ENCODE measurements at places on chromosomes 2 and 18.

DNA sequence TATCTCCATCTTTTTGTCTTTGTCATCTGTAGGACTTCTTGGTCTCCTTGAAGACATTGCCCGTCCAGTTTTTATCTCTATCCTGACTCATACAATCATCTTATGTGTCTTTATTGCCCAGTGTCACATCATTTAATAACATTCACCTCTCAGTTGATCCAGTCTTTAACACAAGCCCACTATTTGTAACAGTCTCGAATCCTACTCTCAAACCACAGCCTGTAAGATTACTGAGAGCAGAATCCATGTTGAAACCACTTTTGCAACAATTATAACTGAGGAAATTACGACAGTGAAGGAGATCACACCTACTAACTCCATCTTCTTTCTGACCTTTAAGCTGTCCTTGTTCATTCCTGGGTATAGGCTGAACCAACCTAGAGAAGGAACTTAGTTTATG lies 1206.0 kb upstream of the ZEB2 start:
- DNase-seq, result no peak

GRCh38 chr2:230734247-230735175 lies 21.9 kb downstream of the CAB39 start:
- no peak for DNase-seq

DNA sequence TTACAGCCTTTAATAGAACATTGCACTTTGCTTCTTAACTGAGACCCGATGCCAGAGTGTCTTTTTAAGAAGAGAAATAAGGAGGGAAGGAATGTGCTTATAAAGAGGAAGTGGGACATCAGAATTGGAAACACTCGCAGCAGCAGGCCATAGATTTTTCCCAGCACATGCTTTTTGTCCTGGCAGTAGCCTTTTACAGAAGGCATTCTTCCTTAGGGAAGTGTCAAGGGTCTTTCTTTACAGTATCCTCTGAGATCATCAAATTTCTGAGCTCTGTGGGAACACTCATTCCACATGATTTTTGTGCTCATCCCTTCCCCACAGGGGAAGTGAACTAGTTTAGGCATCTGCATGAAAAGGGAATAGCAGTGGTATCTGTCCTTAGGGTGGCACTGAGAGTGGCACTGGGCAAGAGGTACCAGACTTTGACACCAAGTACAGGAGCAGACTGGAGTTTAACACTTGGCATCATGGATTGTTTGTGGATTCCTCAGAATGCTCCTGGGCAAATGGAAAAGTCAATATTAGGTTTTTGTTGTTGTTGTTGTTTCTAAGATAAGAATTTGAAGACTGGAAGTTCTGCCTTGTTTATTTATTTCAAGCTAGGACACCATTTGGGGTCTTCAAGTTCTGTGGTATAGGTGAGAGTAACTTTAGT lies 4.1 kb downstream of the MYO1B start:
- DNase-seq, result no peak

DNA sequence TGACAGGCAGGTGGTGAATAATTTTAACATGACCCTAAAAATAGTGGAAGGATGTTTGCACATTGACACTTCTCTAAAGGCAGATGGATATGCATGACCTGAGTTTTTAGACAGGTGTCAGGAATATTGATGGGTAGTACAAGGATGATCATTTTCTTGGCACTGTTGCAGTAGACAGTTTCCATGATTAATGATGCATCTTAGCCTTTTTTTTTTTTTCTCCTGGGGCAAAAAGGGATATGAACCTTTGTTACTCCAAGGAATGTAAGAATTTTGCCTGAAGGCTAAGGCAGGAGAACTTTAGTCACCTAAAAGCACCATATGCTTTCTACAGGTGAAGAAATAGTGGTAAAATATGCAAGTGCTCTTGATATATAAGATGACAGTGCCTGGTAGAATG lies 136.3 kb upstream of the CAVIN2 start:
- DNase-seq, result no peak

DNA sequence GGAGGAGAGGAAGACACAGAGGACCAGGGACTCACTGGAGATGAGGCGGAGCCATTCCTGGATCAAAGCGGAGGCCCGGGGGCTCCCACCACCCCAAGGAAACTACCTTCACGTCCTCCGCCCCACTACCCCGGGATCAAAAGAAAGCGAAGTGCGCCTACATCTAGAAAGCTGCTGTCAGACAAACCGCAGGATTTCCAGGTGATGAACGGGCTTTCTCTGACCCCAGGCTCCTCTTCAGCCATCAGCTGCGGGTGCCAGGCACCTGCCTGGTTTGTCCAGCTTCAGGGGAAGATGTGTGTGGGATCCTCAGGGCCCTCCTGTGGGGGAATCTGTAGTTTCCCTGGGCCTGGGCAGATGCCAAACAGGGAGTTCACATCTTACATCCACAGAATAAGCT lies 60.4 kb downstream of the DYSF start:
- DNase-seq, result no peak

GRCh38 chr18:54260396-54261072 lies 8.8 kb upstream of the POLI start:
- DNase-seq, result no peak

DNA sequence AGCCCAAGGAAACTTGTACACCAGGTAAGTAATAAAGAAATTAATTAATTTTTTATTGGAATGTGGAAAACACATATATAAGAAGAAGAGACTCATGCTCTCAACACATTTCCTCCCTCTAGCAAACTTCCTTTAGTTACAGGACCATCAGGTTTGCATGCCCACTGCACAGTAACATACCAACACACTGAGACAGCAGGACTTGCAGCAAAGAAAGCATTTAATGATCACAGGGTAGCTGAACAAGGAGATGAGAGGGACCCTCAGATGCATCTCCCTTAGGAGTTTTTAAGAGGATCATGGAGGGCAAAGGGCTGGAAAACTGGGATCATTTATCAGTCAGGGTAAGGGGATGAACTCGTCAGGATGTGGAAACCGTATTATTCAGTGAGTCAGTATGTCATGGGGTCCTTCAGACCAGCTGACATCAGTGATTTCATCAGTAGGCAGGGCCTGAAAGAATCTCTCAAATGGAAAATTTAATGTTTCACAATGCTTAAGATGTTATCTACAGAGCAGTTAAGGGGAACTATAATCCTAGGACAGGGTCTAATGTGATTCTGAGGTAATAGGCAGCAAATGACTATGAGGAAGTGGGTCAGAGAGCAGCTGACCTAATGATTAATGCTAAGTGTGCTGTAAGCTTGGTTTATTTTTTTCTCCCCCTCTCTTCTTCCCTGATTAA lies 193.8 kb upstream of the RND3 start:
- DNase-seq, result no peak

GRCh38 chr18:78126106-78126505 lies 853.5 kb upstream of the SALL3 start:
- no peak for DNase-seq

DNA sequence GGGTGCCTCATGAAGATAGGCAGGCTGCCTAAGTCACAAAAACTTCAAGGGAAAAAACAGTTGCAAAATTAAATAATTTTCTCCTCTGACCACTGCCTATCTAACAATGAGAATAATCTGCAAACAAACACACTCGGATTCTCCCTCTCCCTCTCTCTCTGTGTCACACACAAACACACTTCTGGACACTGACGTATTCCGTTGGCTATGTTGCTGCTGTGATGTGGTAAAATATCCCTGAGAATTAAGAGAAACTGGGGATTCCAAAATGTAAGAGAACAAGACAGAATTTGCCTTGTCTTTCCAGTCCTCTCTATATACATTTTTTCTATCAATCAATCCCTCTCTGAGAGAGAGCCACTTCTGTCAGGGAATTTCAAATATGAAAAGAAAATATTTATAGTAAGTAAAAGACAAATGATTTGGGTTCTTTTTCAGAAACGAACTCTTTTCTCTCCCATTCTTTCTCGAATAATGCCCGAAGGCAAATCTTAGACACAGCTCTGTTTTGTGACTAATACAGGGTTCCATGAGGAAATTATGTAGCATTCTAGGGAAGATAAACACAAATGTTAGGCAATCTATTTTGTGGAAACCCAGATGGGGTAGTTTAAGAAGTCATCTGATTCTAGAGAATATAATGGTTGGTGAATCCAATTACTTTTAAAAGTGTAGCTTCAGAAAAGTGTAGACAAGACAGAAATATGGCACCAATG lies 310.3 kb upstream of the CYP26B1 start:
- DNase-seq, result no peak

DNA sequence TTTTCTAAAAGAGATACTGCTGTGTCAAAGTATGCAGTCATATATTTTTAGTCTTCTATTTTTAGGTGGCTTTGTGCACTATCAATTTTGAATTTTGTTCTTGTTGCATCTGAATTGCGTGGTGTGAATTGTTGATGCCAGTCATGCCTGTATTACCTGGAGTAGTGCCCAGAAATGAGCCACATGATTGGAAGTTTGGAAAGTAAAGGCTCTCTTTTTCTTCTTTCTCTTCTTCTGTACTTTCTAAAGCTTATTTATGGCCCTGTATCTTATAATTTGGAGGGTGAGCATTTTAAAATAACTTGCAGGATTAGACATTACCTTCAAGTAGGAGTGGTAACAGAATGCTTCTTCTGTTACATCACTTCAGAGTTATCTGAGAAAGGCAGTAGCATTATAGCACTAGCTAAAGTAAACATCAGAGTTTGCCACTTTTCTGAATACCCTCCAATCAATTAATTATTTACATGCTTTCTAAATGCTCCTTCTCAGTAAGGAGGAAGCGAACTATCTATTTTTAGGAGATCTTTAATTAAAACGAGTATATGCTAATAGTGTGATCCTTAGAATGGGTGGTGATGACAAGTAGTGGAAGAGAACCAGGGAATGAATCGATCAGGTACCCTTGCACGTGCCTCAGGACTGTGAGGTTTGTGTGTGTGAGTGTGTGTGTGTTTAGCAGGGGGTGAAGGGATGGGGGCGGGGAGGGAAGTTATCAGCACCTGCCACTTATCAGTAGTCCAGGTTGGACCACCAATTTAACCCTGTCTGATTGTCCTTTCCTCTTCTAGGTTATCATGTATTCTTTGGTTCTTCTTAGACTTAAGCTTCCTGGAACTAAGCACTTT lies 112.5 kb downstream of the MAP3K20 start:
- DNase-seq, result no peak

DNA sequence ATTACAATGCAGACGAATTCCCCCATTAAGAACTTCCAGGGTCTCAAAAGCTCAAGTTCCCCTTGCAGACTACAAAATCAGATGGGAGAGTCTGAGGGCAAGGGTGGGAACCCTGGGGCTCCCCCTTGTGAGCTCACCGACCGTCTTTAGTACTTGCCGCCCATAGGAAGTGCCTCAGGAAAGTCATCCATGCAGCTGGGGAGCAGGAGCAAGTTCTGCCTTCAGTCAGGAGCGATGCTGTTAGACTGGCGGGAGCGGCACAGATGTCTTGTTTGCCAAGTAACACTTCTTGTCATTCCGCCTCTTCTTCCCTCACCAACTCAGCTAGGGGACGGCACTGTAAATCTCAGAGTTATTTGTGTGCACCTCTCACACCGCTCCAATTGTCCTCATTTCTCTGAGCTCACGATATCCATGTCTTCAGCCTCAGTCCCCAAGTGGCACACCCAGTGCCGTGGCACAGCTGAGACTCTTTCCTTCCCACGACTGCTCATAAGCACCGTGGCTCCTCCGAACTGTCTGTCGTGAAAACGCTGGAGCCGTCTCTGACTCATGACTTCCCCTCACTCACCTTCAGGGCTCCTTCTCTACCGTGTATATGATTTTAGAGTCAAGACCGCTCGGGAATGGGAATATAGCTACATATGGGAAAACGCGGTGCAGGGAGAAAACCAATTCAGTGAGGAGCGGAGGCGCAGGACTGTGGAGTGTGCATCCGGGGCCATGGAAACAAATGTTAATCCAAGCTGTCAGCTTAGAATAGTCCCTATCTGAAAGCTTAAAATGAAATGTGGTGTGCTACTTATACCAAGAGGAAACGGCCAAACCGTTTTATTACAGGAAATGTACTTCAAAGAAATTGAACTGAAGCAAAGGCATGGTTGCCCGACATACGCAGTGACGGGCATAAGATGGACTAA lies 34.0 kb downstream of the UXS1 start:
- DNase-seq, result peak; percentile 51

DNA sequence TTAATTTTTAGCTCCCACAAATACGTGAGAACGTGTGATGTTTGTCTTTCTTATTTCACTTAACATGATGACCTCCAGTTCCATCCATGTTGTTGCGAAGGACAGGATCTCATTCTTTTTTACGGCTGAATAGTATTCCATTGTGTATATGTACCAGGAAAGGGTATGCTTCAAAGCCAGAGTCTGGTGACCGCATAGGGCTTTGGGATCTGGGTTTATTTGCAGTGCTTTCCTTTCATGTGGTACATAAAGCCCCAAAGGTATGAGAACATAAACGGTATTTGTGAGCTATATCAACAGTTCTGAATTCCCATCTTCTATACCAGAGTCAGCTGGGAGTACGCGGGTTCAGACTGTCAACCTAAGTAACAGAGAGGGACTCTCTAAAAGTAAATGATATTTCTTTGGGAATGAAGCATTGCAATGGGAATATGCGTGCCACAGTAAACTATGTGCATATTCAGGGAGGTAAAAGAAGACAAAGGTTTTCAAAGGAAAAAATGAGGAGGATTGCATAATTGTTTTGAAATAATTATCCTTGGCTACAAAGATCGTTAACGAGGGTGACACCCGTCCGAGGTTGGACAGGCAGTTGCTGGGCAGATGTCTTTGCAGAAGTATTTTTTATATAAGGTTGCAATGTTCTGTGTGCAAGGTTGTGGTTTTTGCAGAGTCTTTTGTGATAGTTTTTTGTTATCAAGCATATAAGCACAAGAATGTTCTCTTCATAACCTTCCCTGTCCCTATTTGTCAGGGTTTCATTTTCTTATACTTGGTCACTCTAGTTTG lies 24.4 kb downstream of the CRYGD start:
- DNase-seq, result no peak

DNA sequence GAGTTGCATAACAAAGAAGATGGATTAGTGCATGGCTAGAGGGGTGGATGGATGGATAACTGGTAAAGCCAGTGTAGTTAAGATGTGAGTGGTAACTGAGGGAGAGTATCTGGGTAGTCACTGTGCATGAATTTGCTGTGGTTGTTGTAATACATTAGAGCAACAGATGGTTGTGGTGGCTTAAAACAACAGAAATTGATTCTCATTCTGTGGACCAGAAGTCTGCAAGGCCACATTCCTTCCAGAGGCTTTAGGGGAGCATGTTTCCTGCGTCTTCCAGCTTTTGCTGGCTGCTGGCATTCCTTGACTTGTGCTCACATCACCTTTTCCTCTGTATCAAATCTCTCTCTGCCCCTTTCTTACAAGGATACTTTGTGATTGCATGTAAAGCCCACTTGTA lies 155.4 kb downstream of the ASB1 start:
- no peak for DNase-seq

DNA sequence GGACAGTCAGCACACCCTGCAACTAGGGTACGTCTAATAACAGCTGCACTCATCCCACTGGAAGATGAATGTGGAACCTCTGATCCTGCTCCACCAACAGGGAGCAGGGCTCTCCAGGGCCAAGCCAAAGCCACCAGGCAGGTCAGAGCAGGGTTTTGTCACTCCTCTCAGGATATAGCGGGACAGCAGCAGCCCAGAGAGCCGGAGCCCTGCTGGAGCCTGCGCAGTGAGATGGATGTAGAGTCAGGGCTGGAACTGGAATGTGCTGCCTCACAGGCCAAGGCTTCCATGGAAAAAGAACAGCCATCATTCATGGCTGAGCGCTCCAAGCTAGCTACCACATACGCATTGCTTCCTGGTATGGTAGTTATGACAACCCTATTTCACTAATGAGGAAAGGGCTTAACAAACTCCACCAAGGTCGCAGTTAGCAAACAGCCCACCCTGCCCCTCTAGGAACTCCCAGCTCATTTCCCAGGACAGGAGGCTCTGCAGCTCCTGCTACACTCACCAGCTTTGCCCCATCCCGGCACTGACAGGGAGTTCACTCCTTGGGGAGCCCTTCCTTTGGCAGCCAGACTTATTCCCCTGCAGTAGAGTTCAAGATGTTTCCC lies 85.2 kb downstream of the HS1BP3 start:
- no peak for DNase-seq

- DNase-seq, result peak; percentile 42
These were observed 492.4 kb downstream of the PLCL1 start for GRCh38 chr2:198296665-198297308.
